ENCODE measurements at places on chromosomes 3 and 15.

- peak; percentile 16 for DNase-seq
Observed at GRCh38 chr15:60590935-60591495, 112.1 kb upstream of the ICE2 start.

GRCh38 chr3:124965413-124965812 lies 30.9 kb upstream of the MUC13 start:
- DNase-seq = no peak

GRCh38 chr3:4493941-4494894 lies 1.1 kb downstream of the ITPR1 start:
- DNase-seq = no peak

DNA sequence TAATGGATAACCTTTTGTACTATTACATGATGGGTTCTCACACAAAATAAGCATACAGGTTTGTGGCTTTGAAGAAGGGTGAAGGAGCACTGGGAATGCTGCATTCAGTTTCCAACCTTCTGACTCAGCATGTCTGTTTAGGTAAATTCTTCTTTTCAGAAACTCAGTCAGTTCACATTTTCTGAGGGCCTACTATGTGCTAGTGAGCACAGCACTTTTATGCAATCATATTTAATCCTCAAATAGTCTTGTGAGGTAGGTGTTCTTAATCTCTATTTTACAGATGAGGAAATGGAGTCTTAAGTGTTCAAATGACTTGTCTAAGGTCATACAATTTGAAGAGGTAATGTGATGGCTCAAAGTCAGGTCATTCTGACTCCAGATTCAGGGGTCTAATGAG lies 41.2 kb downstream of the ISL2 start:
- no peak for DNase-seq

GRCh38 chr3:57942388-57942787 lies 65.8 kb upstream of the FLNB start:
- DNase-seq = no peak

- no peak for DNase-seq
Observed at GRCh38 chr15:94164202-94164807, 67.1 kb upstream of the MCTP2 start.

GRCh38 chr3:32508711-32509110 lies 6.1 kb upstream of the CMTM6 start:
- DNase-seq = no peak

DNA sequence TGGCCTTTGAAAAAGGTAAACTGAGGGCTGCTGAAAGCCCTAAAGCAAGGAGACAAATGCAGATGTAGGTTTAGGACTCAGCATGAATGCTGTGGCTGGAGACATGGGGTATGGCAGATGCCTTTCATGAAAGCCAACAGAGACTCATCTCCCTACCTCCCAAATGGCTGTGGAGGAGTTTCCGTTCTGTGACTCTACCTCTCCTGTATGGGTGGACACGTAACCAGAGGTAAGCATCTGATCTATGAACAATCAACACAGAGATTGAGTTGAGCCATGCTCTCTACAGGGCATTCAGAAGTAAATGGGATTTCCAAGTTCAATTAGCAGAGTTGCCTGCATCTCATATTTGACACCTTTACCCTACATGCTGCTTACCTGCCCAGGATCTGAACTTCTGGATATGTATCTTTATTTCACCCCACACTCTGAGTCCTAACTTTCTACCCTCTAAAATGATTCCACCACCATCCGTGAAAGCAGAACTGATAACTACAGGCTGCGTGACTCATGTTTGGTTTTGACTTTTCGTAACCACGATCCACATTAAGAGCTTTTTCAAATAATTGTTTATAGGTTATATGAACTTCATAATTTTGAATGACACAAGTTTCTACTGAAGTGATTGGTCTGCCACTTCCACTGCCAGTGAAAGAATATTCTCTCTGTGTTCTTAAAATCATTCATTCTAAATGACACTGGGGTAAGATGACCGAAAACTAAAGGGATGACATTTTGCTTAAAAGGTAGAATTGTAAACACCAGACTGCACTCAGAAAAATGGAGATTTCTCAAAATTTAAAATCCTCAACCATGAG lies 1058.7 kb downstream of the FHIT start:
- no peak for DNase-seq

GRCh38 chr15:62985768-62986167 lies 56.8 kb upstream of the TPM1 start:
- no peak for DNase-seq

DNA sequence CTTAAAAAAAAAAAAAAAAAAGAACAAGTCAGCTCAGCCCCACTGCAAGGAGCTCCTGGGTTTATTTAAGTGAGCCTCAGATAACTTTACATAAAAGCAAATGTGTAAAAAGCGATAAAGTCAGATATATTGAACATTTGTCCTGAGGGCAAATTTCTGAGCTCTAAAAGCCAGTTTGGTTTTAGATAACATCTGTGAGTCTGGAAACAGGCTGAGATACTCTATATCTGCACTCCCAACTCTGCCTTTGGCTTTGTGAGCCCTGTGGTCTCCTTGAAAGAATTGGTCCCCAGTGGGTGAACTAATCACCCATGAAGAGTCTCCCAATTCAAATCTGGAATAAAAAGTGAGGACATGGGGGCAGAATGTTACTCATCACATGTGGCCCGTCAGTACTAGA lies 104.6 kb downstream of the APBA2 start:
- DNase-seq = no peak

- no peak for DNase-seq
Observed at GRCh38 chr3:26369133-26369532, 253.4 kb upstream of the LRRC3B start.

GRCh38 chr3:77566055-77566454 lies 526.2 kb downstream of the ROBO2 start:
- DNase-seq = no peak

DNA sequence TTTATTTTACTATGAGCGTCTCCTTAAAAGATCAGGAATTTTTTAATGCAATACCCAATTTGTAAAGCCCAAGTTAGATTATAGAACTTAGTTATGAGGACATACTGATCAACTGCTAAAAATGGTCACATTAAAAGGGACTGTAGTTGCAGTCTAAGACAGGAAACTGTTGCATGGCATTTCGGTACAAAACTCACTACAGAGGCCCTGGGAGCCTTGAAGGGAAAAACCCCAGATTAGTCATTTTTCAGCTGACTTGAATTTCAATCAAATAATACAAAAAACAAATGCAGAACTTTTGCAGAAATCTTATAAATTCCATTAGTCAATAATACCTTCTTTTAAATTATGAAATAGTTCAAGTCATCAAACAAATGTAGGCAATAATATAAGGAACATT lies 6.9 kb upstream of the PTX3 start:
- DNase-seq = no peak

DNA sequence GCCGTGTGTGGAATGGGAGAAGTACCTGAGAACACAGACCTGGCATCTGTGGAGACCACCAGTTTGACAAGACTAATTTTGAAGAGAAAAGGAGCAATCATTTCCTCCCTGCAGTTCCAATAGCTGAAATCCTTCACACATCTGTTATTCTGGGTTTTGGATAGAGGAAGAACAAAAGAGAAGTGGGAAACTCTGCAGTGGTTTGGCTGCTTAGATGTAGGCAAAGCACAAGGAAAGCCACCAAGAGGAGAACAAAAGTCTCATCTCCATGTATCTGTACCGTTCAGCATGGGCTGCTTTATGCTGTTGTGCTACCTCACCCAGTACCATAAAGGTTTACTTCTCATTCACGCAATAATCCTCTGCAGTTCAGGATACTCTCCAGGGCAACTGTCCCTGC lies 153.1 kb upstream of the COL8A1 start:
- no peak for DNase-seq

DNA sequence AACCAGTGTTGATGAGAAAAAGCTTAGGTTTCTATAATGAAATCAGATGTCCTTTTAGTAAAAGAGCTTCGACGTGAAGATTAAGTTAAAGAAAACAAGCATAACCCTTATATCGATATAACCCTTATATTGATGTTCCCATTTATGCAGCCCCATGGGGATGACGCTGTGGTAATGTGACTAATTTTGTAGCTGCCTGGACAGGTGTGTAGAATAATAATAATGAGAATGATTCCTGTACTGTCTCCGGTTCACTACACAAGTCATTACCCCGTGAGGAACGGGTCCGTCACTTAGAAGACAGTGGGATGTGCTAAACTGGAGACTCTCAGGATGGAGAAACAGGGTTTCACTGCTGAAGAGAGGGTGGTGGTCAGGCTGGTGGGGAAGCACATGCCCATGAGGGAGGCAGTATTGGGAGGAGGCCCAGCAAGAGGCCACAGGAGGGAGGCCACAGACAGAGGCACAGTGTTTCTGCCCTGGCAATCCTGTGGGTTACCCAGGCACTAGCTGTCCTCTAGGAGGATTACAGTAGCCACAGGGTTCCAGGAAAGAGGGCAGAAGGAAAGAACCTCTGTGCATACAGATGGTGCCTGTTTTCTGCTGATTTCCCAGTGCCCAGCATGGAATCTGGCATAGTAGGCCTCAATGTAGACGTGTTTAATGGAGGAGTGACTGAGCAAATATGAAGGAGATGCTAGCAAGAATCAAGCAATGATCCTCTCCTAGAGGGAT lies 191.1 kb upstream of the TSC22D2 start:
- DNase-seq = no peak

DNA sequence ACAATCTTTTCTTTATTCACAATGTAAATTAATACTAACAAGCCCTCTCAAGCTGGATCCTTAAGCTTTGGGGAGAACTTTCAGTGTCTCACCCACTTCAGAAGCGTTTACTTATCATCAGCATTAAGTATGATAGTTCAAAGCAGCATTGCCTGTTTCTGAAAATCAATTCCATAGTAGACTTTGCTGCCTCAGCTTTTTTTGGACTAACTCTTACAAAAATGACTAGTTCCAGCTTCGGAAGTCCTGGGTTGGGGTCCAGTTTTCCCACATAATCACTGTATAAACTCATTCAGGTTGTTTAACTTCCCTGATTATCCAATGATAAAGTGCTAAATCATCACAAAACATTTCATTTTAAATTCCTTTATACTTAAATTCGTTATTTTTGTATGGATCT lies 114.4 kb downstream of the NR2F2 start:
- DNase-seq = no peak

- no peak for DNase-seq
Observed at GRCh38 chr3:82596805-82597204, 835.4 kb upstream of the GBE1 start.

- DNase-seq = no peak
Observed at GRCh38 chr3:127535106-127535785, 55.3 kb downstream of the TPRA1 start.

DNA sequence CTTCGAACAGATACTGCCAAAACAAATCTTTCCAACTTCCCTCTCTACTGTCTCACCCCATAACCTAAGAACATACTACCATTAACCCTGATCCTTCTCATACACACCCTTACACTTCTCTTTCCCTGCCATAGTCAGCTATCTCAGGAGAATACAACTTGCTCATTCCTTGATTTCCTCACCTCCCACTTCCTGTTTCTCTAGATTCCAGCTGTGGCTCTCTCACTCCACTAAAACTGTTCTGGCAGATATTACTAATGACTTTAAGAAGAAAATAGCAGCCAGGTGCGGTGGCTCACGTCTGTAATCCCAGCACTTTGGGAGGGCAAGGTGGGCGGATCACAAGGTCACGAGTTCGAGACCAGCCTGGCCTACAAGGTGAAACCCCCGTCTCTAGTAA lies 4.6 kb downstream of the LSG1 start:
- no peak for DNase-seq

DNA sequence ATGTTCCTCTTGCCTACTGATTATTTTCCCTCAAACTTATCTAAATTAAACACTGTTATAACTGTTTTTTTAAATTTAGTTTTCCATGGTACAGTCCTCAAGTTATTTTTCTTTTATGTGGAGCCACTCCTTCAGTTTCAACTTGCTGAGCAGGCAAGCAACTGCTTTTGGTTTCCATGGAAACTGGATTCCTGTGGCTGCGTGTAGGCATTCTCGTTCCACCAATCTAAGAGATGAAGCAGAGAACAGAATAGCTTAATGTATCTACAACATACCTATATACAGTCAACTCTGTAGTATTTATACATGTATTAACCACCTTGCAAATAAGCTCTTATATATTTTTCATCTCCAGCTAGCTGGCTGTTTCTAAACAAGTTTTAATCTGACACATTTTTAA lies 25.8 kb upstream of the ANXA2 start:
- no peak for DNase-seq

DNA sequence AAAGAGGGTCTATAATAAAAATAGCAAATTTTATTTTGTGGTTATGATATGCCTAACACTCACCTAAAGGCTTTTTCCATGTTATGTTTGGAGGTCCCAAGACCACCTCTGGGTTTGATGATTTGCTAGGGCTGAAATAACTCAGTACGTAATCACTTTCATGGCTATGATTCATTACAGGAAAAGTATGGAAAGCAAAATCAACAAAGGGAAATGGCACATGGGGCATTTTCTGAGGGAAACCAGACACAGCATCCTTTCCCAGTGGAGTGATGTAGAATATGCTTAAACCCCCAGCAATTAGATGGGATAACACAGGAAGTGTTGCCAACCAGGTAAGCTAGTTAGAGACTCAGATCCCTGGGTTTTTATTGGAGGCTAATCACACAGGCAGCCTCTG lies 701.6 kb upstream of the CBLB start:
- DNase-seq = no peak

- no peak for DNase-seq
Observed at GRCh38 chr15:101807345-101807945, 4.1 kb downstream of the OR4F6 start.

DNA sequence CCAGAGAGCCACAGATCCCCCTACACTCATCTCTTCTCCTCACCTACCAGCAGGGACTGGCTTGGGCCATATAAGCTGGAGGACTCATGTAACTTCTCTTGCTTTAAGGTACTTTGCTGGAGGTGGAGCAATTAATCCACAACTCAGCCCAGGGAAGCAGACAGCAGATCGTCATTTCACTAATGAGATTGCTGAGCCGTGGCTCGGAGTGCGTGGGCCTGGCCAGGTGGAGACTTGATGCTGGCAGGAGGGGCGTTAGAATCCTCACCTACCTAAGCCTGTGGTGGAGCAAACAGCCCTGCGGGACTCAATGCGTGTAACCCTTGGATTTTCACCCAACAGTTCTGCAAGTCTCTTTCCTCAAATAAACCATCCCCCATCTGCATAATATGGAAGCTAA lies 253.2 kb downstream of the RORA start:
- no peak for DNase-seq

GRCh38 chr3:24315971-24316370 lies 178.7 kb downstream of the THRB start:
- no peak for DNase-seq

DNA sequence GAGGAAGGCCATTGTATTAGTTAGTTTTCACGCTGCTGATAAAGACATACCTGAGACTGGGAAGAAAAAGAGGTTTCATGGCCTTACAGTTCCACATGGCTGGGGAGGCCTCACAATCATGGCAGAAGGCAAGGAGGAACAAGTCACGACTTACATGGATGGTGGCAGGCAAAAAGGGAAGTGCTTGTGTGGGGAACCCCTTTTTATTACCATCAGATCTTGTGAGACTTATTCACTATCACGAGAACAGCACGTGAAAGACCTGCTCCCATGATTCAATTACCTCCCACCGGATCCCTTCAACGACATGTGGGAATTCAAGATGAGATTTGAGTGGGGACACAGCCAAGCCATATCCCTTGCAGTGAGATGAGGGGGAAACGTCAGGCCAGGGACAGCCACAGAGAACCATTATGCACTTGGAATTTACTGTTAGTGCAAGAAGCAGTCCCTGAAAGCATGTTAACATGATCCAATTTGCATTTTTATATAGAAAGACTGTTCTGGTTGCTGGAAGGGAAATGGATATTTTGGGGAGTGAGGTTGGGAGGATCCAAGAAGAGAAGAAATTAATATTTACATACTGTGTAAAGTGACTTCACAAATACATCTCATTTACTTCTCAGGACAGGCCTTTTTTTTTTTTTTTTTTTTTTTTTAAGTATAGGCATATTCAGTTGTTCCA lies 87.1 kb downstream of the ARNT2 start:
- DNase-seq = no peak

Data from activated T-helper 1 cell treated with anti-CD3 and anti-CD28 coated beads, Interleukin-2, amount 50 U/mL, for 16 hours (primary cell).